Hepatic stellate cell (primary cell): ENCODE measurements at places on chromosomes 7 and 10.
A peak's percentile ranks its signal among the peaks of the same experiment; 100 is the strongest.

DNA sequence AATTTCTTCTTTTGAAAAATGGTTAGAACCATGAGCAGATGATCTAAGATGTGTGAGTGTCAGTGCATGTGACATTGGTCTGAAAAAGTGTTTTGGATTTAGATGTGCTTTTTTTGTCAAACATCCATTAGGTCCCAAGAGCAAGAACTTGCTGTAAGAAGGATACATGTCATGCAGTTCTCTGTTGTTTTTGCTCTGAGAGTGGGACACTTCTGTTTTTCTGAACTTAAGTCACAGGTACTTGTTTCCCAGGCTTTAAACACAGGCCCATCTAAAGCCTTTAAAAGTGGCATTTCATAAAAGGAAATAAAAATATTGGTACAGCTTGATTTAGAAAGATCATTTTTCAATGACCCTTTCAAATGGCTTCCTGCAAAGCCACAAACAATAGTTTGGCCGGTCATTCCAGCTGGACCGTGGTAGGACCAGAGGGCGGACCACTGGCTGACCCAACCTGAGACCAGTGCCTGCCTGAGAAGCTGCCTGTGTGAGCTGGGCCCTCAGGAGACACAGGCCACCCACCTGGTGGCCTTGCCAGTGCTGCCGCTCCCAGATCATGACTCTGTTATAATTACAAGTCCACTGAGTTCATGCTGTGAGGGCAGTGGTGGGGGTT lies 92.7 kb downstream of the EEPD1 start:
- DNase-seq = no peak

- DNase-seq = no peak
These were observed 1454.1 kb downstream of the GATA3 start for GRCh38 chr10:9508606-9509005.

GRCh38 chr7:2358968-2359527 lies 4.4 kb downstream of the EIF3B start:
- DNase-seq = no peak

- DNase-seq = no peak
These were observed 1.6 kb upstream of the NRG3 start for GRCh38 chr10:81873231-81873931.

GRCh38 chr7:84462259-84462658 lies 267.7 kb upstream of the SEMA3A start:
- no peak for DNase-seq

GRCh38 chr7:110974441-110974840 lies 116.5 kb upstream of the LRRN3 start:
- DNase-seq = no peak

- DNase-seq = no peak
These were observed 57.8 kb upstream of the WIPF3 start for GRCh38 chr7:29748286-29749099.

- DNase-seq = no peak
These were observed 809.2 kb downstream of the NXPH1 start for GRCh38 chr7:9242636-9243035.

GRCh38 chr7:5396542-5396941 lies 27.1 kb downstream of the TNRC18 start:
- DNase-seq = no peak

DNA sequence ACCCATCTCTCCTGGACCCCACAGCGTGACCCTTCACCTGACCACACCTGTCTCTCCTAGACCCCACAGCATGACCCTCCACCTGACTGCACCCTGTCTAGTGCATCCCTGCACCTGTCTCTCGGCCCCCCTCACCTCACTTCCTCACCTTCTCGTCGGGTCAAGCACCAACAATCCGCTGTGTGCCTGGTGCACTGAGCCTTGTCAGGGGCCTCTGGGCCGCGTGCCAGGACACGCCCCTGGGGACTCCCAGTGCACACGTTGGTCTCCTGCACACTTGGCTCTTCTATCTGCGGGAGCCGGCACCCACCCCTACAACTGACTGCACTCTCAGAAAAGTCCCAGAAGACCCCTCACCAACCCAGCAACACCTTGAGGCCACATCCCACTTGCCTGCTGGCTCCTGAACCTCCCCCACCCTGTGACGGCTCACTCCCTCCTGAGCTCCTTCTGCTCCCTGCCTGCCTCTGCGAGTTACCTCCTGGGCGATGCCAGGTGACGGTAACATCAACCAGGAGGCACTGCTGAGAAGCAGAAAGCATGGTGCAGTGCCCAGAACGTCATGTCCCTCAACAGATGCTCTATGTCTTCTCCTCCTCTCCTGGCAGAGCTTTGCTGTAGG lies 147.6 kb downstream of the DIP2C start:
- DNase-seq = no peak

- no peak for DNase-seq
These were observed 28.2 kb upstream of the ADCYAP1R1 start for GRCh38 chr7:31023877-31024276.

GRCh38 chr7:100804681-100805431 lies 22.5 kb downstream of the EPHB4 start:
- DNase-seq = no peak

DNA sequence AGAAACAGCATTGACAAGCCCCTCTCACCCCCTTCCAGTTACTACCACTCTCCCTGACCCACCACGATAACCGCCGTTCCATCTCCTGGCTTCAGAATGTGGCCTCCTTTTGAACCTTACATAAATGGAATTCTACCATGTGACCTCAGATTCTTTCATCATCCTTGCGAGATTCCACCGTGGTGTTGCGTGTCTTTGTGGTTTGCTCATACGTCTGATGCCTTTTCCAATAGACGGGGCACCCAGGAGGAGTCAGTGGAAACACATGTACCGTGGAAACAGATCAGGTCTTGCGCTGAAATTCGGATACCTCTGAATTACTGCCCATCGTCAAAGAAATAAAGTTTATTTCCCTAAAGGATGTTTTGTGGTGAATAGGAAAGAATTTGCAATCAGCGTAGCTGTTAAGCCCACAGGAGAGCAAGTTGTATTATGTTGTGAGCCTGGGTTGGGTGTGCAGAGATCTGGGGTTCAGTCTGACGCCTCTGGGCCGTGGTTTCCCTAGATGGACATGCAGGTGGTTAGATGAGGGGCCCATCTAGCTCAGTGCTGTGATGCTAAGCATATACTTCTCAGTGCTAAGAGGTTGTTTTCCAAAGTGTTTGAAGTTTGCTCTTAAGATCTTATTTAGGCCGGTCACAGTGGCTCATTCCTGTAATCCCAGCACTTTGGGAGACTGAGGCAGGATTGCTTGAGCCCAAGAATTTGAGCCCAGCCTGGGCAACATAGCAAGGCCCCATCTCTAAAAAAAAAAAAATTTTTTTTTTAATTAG lies 29.1 kb downstream of the GTF2IRD1 start:
- peak; percentile 44 for DNase-seq

DNA sequence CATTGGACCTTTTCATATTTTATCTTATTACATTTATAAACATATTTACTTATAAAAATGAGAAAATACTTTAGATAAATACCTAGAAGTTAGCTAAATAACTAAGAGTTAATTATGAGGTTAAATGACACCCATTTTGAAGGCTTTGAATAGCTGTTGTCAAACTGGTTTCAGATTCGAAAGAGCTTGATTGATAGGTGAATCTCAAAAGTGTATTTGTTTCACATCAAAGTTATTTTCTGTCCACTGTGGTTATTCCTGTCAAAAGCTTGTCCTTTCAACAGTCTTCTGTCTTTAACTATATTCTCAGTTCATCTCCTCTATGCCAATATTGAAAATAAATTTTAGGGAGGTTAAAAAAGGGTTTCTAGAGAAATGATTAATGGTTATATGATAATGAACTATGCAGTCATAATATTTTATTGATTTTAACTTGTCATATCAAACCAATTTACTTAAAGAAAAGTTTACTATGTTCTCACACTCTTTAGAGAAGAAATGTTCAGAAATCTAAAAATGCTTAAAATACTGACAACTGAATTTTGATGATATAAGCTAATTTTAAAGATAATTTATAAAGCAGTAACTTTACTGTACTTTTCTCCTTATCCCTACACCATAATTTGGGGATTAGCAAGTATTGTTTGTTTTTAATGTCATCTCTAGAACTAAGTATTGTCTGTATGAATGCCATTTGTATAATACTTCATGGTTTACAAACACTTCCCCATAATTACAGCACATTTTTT lies 72.0 kb upstream of the FOXP2 start:
- DNase-seq = no peak

DNA sequence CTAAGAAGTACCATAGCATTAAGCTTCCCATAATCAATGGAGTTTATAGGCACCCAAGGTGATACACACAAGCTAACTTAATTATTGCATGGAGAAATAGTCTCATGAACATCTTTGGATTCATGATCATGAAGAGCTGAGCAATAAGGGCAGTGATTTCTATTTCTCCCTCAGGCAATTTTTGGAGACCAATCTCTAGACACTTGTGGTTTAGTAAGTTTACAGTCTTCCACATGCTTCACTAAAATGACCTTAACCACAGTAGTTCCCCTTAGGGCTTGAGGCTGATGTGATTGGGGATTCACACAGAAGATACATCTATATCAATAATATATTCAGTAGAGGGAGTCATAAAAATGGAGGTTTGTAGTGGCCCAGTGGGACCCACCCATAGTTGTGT lies 241.2 kb downstream of the CCDC7 start:
- no peak for DNase-seq

DNA sequence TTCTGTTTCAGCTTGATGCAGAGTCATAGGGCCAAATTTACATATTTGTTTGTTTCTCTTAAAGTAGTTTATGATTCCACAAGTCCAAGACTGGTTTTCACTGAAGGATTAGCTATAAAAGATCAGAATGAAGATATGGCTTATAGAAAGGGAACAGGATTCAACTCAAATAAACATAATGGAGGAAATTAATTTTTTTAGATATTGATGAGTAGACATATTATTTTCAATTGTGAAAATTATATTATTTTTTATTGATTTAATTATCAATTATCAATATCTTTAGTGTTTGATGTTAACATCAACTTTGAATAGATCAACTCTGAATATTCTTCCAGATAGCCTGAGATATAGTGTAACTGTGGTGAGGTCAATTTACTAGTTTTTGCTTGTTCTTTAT lies 68.1 kb downstream of the VTI1A start:
- DNase-seq = no peak

DNA sequence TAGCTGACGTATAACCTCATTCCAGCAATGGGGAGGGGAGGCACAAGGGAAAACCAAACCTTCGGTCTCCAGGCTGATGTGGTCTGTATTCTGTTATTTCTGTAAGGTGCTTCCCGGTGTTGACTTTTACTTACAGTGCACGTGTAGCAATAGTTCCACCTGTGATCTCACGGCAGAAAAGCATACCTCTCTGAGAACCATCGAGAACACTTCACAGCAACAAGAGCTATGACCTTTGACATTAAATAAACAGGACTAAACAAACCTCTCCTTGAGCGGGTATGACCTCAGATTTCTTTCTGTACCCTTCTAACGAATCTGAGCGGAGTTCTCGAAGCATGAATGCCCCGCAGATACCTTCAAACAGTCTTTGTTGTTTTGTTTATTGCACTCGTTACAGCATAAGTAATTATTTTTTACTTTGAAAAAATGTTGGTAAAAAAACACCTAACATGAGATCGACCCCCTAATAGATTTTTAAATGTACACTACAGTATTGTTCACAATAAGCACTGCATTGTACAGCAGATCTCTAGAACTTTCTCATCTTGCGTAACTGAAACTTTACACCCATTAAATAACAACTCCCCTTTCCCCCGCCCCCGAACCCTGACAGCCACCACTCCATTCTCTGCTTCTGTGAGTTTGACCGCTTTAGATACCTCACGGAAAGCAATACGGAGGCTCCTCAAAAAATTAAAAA lies 282.3 kb downstream of the GATA3 start:
- no peak for DNase-seq

DNA sequence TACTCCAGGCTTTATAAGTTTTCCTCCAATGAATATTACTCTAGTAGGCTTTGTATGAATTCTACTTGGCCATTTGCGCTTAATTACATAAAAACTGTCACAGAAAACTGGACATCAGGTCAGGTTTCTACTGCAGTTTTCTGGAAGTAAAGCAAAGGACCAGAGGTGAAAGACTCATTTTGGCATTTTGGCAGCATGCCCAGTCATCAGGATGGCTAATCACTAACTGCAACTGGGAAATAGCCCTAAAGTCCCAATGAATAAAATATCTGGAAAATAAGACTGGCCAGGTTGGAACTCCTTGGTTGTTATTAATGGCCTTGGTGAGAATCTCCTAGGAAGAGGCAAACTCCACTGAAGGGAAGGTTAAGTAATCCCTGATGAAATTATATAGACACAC lies 75.5 kb downstream of the COPG2 start:
- no peak for DNase-seq

GRCh38 chr7:3180604-3181003 lies 120.4 kb upstream of the SDK1 start:
- no peak for DNase-seq

- DNase-seq = no peak
These were observed 210.7 kb downstream of the TRIL start for GRCh38 chr7:28747404-28747803.

DNA sequence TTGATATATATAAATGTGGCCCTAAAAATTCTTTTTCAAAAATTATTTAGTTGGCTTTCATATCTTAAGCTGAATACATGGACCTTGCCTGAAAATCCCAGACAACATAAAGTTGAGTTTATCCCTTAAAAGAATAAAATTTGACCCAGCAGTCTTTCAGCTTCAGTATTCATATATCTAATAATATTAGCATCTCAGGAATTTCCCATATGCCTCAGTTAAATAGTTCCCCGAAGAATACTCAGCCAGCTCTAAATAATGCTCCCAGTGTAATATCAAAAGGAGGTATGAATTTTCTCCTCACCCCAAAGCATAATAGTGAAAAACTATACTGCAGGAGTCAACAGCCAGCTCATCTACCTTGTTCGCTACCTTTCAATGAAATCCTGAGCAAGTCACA lies 145.9 kb downstream of the CTNNA3 start:
- no peak for DNase-seq

GRCh38 chr10:12470719-12471118 lies 121.4 kb downstream of the CAMK1D start:
- DNase-seq = no peak

GRCh38 chr7:131745390-131746248 lies 189.2 kb upstream of the PODXL start:
- DNase-seq = peak; percentile 15

DNA sequence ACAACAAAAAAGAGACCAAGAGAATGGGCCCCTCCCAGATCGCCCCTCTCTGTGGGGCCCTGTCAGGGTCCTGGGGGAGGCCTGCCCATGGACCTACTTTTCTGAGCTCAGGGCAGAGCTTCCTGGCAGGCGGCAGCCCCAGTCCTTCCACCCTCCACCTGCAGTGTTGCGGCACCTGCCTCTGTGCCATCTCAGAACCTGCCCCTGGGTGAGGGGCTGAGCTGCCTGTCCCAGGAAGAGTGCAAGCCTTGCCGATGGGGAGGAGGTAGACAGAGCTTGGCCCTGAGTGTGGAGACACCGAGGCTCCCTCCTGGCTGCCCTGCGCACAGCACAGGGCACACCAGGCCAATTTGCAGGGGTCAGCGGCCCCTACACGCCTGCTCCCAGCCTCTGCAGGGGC lies 67.5 kb downstream of the UNCX start:
- no peak for DNase-seq
